Brain microvascular endothelial cell (primary cell): ENCODE measurements at places on chromosomes 6 and 20.

- DNase-seq, result no peak
These were observed 30.3 kb downstream of the AK9 start for GRCh38 chr6:109660526-109661320.

DNA sequence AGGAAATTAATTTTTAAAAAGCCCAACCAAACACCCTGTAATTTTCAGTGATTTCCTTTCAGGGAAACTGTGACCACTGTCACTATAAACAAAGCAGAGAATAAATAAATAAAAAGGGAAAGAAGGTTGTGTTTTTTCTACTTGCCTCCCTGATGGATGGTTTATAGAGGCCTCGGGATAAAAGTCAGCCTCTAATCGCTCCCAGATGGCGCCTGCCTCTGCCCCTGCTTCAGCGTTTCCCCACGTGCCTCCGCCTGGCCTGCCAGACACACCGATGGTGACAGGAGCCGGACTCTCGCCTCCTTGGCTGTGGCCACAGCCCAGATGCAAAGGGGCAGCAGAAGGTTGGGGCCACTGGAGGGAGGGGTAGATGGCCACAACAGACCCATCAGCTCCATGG is 327.7 kb downstream of the CDC5L start:
- no peak for DNase-seq

GRCh38 chr6:165913676-165914570 is 250.9 kb upstream of the PDE10A start:
- no peak for DNase-seq

GRCh38 chr6:37794825-37795224 is 24.7 kb upstream of the ZFAND3 start:
- no peak for DNase-seq

DNA sequence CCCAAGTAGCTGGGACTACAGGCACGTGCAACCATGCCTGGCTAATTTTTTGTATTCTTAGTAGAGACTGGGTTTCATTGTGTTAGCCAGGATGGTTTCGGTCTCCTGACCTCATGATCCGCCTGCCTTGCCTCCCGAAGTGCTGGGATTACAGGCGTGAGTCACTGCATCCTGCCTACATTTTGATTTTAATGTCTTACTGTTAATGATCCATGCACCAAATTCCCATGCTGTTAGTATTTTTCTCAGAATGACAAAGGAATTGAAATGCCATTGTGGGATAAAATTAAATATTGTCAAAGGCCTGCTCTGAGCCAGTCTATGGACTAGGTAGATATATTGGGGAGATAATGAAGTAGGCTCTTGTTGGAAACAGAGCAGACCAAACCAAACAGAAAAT is 28.2 kb downstream of the CBFA2T2 start:
- DNase-seq, result peak; percentile 72

DNA sequence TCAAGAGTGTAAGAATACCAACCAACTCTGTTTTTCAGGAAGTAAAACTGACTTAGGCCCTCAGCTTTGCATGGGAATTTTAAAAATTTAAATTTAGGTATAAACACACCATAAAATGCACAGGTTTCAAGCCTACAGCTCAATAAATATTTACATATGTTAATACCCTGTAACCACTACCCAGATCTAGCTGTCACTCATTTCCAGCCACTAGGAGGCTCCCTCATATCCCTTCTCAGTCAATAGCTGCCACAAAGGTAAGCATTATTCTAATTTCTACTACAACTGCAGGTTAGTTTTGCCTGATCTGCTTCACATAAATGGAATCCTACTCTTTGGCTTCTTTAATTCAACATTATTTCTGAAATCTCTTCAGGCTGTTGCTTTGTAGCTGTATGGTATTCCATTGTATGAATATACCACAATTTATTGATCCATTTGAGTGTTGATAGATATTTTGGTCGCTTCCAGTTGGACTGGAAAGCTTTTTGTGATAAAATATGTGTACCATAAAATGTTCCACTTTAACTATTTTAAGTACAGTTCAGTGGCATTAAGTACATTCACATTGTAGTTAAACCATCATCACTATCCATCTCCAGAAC is 32.5 kb upstream of the MEI4 start:
- DNase-seq, result peak; percentile 28

DNA sequence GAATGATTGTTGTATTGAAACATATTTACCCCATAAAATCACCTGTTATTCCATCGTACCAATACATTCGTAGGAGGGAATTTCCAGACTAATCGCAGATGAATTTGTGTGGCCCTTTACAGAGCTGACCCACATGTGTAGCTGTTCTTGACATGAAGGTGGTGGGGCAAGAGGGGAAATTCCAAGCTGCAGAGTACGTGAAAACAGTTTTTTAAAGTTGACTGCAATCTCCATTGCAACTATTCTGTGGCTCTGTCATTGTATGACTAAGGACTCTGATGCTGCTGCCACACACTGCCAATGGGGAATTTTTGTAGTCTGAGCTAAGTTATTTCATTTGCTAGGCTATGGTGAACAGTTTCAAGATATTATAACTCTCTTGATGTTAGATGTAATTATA is 46.4 kb upstream of the ADTRP start:
- peak; percentile 66 for DNase-seq

DNA sequence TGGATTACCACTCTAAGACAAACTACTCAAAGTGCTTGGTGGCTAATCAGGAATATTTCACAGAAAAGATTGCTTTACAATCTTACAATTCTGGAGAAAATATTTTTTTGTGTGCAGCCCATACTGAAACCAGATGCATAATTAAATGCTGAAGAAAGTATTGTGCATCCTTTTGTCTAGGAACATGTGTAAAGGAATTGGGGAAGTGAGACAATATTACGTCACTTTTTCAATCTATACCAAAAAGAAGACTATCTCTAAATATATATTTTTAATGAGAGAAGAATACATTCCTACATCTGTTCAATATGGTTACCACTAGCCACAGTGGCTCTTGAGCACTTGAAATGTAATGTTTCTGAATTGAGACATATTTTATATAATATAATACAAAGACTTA is 992.5 kb upstream of the ADGRB3 start:
- DNase-seq, result no peak

DNA sequence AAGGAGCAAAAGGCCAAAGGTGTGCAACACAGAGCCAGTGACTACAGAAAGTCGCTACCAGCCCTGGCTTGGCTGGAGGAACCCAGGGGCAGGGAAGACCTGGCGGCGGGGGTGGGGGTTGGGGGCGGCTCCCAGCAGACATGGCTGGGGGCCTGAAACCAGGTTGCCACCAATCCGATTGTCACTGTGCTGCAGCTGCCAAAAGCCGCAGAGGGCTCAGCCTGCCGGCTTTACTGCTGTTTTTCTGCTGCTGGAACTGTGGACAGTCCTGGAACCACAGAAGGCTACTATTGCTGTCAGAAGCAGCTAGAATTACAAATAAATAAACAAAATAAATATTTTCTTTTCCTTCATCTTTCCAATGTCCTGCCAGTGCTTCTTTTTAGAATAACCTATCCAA is 25.7 kb upstream of the OGFRL1 start:
- DNase-seq, result no peak

DNA sequence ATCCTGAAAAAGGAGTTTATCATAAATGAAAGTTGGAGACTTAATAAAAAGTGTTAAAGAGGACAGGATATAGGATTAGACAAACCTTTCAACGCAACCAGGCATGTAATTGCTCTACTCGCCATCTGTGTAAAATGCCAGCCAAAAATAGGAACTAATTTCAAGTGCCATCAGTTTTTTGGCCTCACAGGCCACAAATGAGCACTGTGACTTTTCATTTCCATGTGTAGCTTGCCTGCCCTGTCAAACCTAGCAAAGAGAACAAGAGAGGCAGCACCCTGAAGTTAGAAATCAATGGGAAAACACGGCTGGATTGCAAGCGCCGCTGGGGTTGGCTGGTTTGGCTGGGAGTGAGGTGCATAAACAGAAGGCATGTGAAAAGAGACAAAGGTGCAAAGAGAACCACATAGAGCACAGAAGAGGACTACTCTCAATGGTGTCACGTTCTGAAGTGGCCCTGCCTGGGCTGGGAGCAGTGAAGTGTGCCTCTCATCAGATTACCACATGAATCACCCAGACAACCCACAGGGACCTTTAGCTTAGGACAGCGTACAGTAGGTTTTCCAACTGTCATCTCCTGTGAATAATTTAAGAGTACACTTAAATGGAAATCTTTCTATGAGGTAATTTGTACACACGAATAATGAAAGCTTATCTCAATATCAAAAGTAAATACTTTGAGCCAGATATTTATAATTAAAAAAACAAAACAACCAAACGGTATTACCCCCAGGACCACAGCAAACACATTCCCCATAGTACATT is 78.0 kb upstream of the NHSL1 start:
- no peak for DNase-seq

GRCh38 chr6:38065734-38066305 is 246.3 kb downstream of the ZFAND3 start:
- no peak for DNase-seq

- DNase-seq, result no peak
These were observed 38.0 kb upstream of the EEF1A1 start for GRCh38 chr6:73558624-73559398.

DNA sequence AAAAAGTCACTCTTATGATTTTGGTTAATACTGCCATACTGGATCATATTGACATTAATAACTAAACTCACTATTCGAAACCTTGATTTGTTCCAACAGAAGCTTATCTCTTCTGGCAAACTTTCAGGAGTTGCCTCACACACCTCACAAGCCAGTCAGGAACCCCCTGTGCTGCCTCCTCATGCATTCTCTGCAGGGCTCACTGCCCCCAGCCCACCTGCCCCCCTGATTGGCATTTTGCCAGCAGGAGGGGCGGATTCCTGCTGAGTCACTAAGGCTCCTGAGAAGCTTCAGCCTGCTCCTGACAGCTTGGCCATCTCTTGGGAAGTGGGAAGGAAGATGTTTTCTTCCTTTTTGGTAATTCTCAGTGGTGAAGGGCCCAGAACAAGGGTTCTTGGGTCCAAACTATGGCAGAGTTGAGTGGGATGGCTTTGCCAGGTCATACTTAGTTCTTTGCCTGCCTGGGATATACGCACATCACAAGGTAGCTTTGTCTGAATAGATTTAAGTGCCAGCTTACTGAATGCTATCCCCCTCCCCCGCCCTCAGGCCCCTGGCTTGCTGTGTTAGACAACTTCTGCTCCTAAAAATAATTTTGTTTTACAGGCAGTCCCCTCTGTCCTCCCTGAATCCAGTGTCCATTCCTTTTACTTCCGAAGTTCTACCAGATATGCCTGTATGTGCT is 31.4 kb downstream of the SLC35F1 start:
- no peak for DNase-seq

GRCh38 chr6:71707059-71707458 is 179.3 kb upstream of the RIMS1 start:
- no peak for DNase-seq

DNA sequence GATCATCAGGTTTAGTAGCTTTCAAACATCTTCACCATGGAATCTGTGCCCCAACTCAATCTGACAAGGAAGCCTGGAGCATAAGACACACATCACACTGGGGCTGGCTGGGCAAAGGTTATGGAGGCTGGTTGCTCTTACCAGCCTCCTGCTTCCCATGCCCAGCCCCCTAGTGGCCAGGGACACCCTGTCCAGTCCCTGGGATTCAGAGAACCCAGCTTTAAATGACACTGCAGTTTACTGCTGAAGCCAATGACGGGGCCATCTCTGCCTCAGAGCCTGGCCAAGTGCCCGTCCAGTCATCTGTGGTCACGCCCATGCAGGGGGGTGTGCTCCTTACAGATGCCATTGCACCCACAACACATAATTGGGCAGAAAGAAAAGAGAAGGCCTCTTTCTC is 272.9 kb downstream of the SMOC2 start:
- no peak for DNase-seq

- no peak for DNase-seq
These were observed 8.2 kb upstream of the KCNB1 start for GRCh38 chr20:49490689-49491088.

- peak; percentile 4 for DNase-seq
These were observed 7.8 kb upstream of the APMAP start for GRCh38 chr20:25000268-25000801.

DNA sequence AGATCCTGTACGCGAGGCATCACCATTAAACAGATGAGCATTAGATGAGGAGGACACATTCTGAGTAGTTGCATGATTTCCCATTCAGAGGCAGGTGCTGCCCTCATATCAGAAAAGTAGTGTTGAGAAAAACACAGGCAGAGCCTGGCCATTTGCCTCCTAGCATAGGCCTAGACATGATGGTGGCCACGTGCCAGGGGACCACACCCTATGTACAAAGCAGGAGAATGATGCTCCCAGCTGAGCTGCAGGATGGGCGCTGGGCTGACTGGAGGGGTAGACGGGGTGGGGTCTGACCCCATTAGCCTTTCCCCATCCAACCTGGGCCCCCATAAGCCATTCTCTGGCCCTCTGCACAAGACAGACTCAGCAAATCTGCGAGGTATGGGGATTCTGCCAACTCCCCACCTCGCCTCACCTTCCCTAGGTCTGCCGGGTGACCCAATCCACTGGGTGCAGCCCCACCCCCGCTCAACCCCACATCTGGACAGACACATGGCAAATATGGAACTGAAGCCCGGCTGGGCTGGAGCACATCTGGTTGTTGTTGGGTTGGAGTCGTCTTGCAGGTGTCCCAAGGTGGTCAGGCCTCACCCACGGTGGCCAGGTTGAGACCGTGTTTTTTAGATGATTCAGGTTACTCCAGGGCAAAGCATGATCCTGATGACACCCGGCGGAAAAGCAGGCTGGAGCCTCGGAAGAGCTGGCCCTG is 13.9 kb downstream of the PI16 start:
- no peak for DNase-seq

GRCh38 chr6:110951986-110952794 is 6.3 kb upstream of the GTF3C6 start:
- peak; percentile 58 for DNase-seq

- no peak for DNase-seq
These were observed 169.0 kb downstream of the FOXC1 start for GRCh38 chr6:1778686-1779235.

- peak; percentile 61 for DNase-seq
These were observed 103.5 kb downstream of the LAMP5 start for GRCh38 chr20:9617940-9618339.

GRCh38 chr6:118894425-118895260 is 691 bp downstream of the ASF1A start:
- DNase-seq, result peak; percentile 39
